Ovary (tissue), 10 donors: ENCODE measurements at places on chromosomes 4 and X. TPM values are rescaled to one million over a fixed set of nuclear protein-coding genes. Genes with fewer than 3 reads are reported as not detected.
A peak's percentile ranks its signal among the peaks of the same experiment; 100 is the strongest.

DNA sequence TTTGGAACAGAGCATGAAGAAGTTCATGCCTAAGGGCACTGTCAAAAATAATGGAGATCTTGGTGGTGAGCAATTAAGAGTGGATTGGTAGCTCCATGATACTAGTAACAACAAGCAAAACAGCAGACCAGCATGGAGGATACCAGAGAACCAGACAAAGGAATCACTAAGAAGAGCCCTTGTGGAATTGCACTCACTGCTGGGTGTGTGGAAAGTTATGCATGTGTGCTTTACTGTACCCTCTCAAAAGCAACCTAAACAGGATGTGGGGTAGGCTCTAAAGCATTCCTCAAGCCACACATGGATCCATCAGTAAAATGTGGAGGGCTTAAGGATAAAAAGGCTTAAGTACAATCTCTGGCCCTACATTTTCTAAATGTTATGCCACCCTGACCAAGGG is 69.5 kb downstream of the AR start:
- H3K27me3 ChIP-seq: no peaks in the 10 kb centered on the region
- H3K27ac ChIP-seq: no peak overlapping the region
- no peak for DNase-seq
- H3K4me3 ChIP-seq: no peak overlapping the region
- no peaks in the 10 kb centered on the region for H3K4me1 ChIP-seq
- no peaks in the 10 kb centered on the region for H3K36me3 ChIP-seq

DNA sequence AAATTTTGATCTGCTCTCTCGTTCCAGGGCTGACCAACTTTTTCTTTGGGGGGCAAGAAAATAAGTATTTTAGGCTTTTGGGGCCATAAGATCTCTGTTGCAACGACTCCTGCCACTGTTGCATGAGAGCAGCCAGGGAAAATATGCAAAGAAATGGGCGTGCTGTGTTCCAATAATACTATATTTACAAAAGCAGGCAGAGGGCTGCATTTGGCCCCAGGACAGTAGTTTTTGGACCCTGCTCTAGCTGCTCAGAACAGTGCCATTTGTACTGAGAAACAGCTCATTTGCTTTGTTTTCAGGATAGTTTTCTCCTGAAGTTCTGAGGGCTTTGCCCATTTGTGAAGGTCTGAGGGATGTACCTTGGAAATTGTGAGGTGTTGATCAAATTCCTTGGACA is 135.1 kb upstream of the MBNL3 start:
- no peak overlapping the region for H3K27ac ChIP-seq
- no peak overlapping the region for H3K4me3 ChIP-seq
- no peaks in the 10 kb centered on the region for H3K4me1 ChIP-seq

DNA sequence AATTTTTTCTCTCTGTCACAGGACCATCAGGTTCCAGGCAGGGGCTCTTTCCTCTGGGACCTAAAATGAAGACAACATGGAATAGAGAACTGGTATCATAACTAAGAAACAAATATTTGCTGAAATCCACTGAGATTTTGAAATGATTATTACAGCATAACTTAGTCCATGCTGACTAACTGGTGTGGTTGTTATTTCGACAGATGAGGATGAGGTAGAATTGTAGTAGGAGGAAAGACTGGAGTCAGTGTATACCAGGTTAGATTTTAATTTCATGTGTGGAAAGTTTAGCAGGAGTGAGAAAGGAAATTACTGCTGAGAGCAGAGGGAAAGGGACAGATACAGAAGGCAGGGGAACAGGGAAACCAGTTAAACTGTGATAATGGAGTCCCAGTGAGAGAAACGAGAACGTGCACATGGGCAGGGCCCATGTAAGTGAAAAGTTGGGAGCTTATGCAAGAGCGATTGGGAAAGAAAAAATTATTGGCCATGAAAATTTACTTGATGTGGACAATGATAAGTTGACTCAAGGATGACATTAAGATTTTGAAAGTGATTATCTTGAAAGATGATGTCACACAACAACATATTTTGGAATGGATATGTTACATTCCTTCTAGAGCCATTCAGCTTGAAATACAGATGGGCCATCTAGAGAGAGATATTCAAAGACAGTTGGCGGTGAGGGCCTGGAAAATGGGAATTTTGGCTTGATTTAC is 98.7 kb upstream of the DDIT4L start:
- no peak for DNase-seq
- H3K27ac ChIP-seq: no peak overlapping the region
- no peaks in the 10 kb centered on the region for H3K36me3 ChIP-seq
- no peaks in the 10 kb centered on the region for H3K4me1 ChIP-seq

DNA sequence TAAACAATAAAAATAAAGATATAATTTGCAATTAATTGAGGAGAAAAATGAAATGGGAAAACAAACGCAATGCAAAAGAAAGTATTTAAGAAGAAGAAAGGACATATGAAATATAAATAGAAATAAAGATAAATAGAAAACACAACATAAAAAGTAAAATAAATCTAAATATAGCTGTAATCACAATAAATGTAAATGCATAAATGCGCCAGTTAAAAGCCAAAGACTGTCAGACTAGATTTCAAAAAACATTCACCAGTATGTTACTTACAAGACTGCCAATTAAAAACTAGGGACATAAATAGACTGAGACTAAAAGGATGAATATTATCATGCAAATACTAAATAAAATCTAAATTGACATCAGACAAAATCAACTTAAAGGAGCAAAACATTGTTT is 102.4 kb downstream of the KDR start:
- no peak overlapping the region for H3K27ac ChIP-seq
- H3K36me3 ChIP-seq: no peaks in the 10 kb centered on the region
- H3K4me3 ChIP-seq: no peak overlapping the region
- H3K4me1 ChIP-seq: no peaks in the 10 kb centered on the region
- H3K27me3 ChIP-seq: no peaks in the 10 kb centered on the region

DNA sequence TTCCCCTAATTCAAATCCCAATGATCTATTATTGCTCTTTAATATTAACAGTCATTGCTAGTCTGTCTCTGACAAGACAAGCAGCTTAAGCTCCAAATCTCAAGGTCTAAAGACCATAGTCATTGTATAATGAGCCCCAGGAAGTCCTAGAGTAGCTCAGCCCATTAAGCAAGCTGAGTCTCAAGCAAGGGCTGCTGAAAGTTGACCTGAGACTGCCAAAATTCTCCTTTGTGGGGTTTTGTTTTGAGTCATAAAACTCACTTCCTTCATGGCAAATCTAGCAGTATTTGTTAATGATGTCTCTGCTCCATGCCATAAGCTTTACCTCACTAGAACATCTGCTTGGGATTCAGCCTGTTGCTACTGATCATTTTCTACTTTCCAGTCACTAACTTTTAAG is 313.2 kb downstream of the ANTXR2 start:
- H3K27ac ChIP-seq: no peak overlapping the region
- no peak for DNase-seq
- no peaks in the 10 kb centered on the region for H3K36me3 ChIP-seq

DNA sequence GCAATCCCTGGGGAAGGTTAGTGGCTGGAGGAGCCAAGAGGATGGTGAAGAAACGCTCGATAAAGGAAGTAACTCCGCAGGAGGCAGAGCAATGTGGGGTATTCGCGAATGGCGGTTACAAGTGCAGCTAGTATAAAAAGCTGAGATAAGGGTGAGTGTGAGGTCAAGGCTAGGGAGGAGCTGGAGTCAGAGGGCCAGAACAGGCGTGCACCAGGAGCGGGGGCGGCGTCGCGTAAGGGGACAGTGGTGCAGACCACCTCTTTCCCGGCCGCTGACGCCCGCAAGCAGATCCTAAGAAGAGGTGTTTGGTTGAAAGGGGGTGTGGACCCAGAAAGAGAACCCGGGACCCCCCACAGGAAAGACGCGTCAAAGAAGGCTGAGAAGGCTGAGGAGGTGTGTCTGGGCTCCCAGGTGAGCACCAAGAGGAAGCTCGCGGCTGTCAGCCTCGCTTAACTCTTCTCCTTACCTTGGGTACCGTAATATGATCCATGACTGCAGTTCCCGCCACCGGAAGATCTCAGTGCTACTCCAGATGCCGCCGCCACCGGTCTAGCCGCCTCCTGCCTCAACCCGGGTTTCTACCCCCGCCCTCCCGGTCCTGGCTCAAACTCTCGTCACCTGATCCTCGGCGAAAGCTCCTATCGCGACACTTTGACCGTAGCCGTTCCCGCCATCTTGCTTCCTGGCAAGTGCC is at the start of gene MTMR8:
Gene MTMR8 (minus strand): TSS at position 579 of the 694 bp plus-strand sequence. CDS start 89 bp downstream, at position 490.
- DNase-seq: peak; percentile 76
- no peaks in the 10 kb centered on the region for H3K36me3 ChIP-seq
- peak within 1 kb of the TSS; percentile 61 for H3K4me3 ChIP-seq
- peak within 1 kb of the TSS; percentile 57 for H3K27ac ChIP-seq

GRCh38 chrX:67787196-67787595 is 243.4 kb downstream of the AR start:
- no peaks in the 10 kb centered on the region for H3K27me3 ChIP-seq
- H3K4me1 ChIP-seq: no peaks in the 10 kb centered on the region
- H3K36me3 ChIP-seq: no peaks in the 10 kb centered on the region
- no peak for DNase-seq
- H3K27ac ChIP-seq: no peak overlapping the region
- H3K4me3 ChIP-seq: no peak overlapping the region

DNA sequence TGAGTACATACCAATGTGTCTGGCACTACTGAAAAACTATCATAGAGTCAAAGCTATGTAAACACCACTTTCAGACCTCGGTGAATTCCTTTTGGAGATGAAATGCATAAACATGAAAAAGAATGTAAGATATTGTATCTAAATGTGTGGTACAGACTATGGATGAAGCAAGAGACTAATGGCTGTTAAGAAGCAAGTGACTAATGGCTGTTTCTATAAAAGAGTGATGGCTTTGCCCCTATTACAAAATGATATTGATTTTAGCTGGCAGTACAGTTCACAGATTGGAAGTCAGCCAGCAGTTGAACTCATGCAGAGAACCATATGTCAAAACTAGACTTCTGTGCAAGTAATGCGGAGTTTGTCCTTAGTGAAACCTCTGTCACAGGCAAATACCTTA is 359.3 kb downstream of the GRXCR1 start:
- H3K27me3 ChIP-seq: no peaks in the 10 kb centered on the region
- no peaks in the 10 kb centered on the region for H3K4me1 ChIP-seq
- no peak overlapping the region for H3K27ac ChIP-seq
- no peak for DNase-seq
- H3K36me3 ChIP-seq: no peaks in the 10 kb centered on the region
- H3K4me3 ChIP-seq: no peak overlapping the region

- H3K27me3 ChIP-seq: no peaks in the 10 kb centered on the region
- H3K36me3 ChIP-seq: no peaks in the 10 kb centered on the region
- no peak overlapping the region for H3K27ac ChIP-seq
- H3K4me3 ChIP-seq: no peak overlapping the region
- no peaks in the 10 kb centered on the region for H3K4me1 ChIP-seq
Observed at GRCh38 chr4:23034731-23035130, 342.0 kb downstream of the GBA3 start.

DNA sequence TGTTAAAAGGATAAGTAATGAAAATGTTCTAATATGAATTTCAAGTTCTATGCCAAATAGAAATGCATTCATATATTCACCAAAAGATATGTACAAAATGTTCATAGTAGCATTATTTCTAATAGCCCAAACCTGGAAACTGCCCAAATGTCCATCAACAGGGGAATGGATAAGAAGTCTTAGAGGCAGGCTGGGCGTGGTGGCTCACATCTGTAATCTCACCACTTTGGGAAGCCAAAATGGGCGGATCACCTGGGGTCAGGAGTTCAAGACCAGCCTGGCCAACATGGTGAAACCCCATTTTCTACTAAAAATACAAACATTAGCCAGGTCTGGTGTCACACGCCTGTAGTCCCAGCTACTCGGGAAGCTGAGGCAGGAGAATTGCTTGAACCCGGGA is 2.3 kb upstream of the HPRT1 start:
- H3K36me3 ChIP-seq: no peaks in the 10 kb centered on the region
- no peaks in the 10 kb centered on the region for H3K27me3 ChIP-seq
- DNase-seq: no peak
- H3K27ac ChIP-seq: no peak overlapping the region
- H3K4me1 ChIP-seq: no peaks in the 10 kb centered on the region

DNA sequence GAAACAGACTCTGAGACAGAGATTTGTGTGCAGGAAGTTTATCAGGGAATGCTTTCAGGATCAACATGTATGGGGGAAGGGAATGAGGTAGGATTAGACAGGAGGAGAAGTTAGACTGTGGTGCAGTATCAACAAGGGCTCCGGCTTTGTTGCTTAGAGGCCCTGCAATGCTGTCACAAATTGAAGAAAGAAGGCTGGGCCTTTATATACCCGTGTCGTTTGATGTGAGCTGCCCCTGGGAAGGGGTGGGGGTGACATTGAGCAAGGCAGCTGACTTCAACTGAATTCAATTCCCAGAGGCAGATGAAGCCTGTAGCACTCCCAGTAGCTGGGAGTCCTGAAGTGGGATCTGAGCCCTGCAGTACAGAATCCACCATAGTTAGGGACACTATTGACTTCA is 29.5 kb upstream of the USP9X start:
- no peak overlapping the region for H3K4me3 ChIP-seq
- DNase-seq: no peak
- no peak overlapping the region for H3K27ac ChIP-seq

DNA sequence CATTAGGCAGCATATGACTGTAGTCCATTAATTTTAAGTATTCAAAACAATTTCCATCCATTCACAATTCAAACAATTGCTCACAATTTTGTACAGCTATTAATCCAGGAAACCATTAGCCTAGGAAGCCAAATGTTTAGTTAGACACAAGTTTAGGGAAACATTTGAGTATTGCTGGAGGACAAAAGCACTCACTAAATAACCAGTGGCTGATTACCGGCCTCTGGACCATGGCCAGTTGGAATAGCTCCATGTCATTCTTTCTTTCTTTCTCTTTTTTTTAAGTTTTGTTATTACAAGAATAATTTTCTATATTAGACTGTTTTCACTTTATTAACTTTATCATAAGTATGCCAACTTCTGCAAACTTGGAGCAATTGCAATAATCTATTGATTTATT is 31.3 kb downstream of the TRIML2 start:
- H3K27ac ChIP-seq: no peak overlapping the region
- no peaks in the 10 kb centered on the region for H3K27me3 ChIP-seq
- H3K4me3 ChIP-seq: no peak overlapping the region
- H3K4me1 ChIP-seq: no peaks in the 10 kb centered on the region

FIP1L1 gene
- total RNA-seq: 50.7 TPM

COX7B2 gene
- not detected for total RNA-seq

MAGED4B gene
- 28.9 TPM for total RNA-seq

UGT2B17 gene
- total RNA-seq: 0.26 TPM

LRCH2 gene
- total RNA-seq: 10.6 TPM

FSTL5 gene
- total RNA-seq: not detected

VCX3A gene
- total RNA-seq: not detected

SHROOM4 gene
- 3.1 TPM for total RNA-seq
